ENCODE measurements at places on chromosomes 1 and 21. TPM values are rescaled to one million over a fixed set of nuclear protein-coding genes. Genes with fewer than 3 reads are reported as not detected.

- DNase-seq, result no peak
Measured at GRCh38 chr1:180571832-180572636, 13.3 kb downstream of the OVAAL start.

Gene CFAP45
- total RNA-seq, result 2.4 TPM

- DNase-seq, result no peak
Measured at GRCh38 chr1:94084547-94084946, 36.4 kb downstream of the ABCA4 start.

Gene EDEM3
- total RNA-seq, result 23.1 TPM

Gene MYBPH
- total RNA-seq, result not detected

Gene RGS8
- total RNA-seq, result not detected

DNA sequence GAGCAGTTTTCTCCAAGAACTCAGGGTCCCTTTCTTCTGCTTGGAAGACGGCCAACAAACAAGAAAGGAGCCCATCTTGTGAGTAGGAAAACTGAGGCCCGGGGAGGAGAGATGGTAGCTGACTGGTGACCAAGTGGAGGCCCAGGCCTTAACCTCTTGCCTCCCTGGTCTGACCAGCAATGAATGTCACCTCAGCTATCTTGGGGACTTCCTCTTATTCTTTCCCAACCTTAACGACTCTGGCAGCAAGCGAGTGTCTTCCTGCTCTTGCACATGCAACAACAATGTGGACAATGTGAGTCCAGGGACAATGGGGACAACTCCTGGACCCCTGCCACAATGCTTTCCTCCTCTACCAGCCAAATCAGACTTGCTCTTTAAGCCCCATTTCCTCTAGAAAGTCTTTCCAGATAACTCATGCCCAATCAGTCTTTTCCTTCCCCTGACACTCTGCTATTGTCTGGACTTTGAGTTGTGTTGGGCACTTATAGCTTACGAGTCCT lies 12.6 kb downstream of the HSPG2 start:
- DNase-seq, result no peak

DNA sequence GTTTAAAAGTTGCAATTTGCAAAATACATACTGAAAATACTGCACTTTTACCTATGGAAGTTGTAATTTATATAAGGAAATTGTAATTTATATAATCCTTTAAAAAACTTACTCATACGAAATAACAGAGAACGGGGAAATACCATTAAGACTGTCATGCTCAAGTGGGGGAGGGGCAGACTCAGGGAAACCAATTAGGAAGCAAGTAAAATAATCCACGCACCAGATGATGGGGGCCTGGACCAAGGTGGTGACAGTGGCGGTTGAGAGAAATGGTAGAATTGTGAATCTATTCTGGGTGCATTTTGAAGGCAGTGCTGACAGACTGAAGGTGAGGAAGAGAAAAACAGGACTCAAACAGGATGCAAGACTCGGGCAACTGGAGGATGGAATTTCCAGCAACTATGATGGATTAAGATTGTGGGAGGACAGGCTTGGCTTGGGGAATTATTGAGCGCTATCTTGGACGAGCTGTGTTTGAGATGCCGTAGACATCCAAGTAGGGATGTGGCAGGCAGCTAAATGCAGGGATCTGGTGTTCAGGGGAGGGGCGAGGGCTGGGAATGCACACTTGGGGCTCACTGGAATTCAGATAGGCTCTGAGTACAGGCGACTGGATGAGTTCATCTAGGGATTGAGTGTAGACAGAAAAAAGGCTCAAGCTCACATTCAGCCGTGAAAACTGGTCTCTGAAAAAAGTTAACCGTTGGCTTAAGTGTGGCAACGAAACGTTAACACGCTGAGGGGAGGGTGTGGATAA lies 977 bp downstream of the LCA5L start:
- DNase-seq, result no peak

Gene ZMYM1
- 17.6 TPM for total RNA-seq

- DNase-seq, result no peak
Measured at GRCh38 chr21:44434568-44434925, 20.8 kb upstream of the LRRC3 start.

Gene MIXL1
- total RNA-seq, result 1.7 TPM

Gene LHX8
- not detected for total RNA-seq

Gene LRRC8D
- total RNA-seq, result 47.0 TPM

- no peak for DNase-seq
Measured at GRCh38 chr1:176903474-176903873, 261.0 kb downstream of the ASTN1 start.

DNA sequence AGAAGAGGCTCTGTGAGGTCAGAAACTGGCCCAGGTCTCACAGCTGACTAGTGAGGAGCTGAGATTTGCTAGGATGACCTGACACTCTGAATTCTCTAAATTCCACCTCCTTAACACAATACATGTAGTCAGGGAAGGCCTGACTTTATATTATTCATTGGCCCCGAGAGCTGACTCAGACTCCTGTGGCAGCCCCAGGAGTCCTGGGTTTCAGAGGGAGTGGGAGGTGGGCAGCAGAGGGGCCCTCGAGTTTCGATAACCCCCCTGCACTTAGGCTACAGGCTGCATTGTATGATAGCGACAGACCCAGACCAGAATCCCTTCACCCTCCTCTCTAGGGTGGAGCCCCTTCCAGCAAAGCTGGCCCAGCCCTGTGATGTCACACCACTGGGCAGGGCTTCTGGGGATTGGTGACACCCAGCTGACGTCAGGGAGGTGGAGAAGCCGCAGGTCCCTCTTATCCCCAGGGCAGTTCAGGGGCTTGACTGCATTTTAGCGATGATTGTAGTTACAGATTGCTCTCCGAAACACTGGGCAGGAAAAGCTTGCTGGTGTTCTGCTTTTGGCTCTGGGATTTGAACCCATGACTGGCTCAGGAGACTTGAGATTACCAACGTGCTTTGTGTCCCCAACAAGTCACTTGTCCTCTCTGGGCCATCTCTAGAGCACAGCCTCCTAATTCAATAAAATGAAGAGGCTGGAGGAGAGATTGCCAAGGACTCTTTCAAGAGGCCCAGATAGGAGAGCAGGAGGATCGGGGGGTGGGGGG lies 17.0 kb upstream of the GPR37L1 start:
- no peak for DNase-seq

DNA sequence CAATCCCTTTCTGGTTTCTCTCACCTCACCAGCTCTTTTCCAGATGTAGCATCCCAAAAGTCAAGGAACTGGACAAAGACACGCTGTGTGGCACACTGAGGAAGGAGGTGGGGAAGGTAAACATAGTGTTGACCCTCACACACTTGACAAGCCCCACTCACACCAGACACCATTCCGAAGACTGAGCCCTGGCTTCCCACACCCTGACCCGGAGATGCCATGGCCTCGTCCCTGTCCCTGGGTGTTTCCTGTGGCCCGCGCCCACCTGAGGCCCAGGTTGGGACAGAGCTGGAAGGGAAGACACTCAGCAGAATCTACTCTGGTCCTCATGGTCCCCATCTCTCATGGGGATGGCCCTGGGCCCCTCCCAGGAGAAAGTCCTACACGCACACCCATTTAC lies 16.4 kb downstream of the VWA5B1 start:
- DNase-seq, result no peak

Gene IL19
- total RNA-seq, result 0.27 TPM

- no peak for DNase-seq
Measured at GRCh38 chr21:19045876-19046275, 642.3 kb upstream of the TMPRSS15 start.

Gene TEKT2
- total RNA-seq, result not detected

GRCh38 chr1:230391776-230392535 lies 34.2 kb downstream of the PGBD5 start:
- no peak for DNase-seq

Gene PCAT6
- 1.6 TPM for total RNA-seq

Gene UQCRH
- total RNA-seq, result 146 TPM

- DNase-seq, result no peak
Measured at GRCh38 chr1:161722406-161722805, 1.1 kb downstream of the FCRLB start.

DNA sequence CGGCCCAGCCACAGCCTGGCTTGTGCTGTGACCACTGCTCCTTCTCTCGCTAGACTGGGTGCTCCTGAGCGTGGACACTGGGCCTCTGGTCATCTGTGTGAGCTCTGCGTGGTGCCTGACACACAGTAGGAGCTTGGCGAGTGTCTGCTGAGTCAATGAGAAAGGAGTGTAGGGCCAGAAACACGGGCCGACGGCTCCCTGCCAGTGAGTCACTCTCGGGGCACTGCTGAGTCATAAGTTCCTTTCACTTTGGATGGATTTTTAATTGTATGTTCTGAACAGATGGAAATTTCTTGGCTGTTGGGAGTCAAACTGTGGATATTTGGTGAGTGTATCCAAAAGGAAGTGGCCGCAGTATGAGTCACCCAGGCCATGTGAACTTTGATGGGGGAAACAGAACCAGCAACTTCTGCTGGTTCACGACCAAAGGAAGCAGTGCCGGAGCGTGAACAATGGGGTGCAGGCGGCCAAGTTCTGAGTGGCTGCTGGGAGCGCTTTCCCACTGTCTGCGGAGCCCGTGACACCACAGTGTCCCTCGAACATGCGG lies 41.0 kb upstream of the COL18A1 start:
- no peak for DNase-seq

- no peak for DNase-seq
Measured at GRCh38 chr1:33762109-33762830, 101.6 kb upstream of the HMGB4 start.

Gene MFAP2
- total RNA-seq, result not detected

- no peak for DNase-seq
Measured at GRCh38 chr1:210025870-210026269, 87.9 kb downstream of the SYT14 start.

GRCh38 chr1:64453688-64454087 lies 16.2 kb upstream of the CACHD1 start:
- no peak for DNase-seq

DNA sequence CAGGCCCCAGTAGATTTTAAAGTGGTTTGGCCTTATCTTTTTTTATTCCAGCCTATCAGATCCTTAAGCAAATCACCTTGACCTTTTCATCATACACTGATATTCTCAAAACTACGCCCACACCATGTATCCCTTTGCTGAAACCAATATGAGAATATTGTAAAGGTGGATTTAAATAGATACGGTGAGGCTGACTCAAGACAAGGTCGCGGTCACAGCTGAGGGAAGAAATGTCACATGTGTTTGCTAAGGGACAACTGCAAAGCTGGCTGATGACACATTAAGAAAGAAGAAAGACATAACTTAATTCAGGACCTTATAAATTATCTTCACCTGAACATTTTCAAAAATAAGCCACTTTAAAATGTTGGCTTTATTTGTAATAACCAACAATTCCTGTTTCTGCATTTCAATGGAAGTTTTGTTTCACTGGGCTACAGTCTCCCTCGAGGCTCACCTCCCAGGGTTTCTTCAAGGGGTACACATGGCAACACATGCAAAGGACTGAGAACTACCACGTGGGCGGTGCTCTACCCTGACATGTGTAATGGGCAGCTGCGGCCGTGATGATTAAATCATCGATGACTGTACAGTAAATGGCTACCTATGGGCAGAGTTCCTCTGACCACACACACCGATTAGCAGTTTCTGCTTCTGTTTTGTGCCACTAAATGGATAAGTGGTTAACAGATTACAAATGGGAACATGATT lies 189.5 kb downstream of the SIPA1L2 start:
- DNase-seq, result no peak

DNA sequence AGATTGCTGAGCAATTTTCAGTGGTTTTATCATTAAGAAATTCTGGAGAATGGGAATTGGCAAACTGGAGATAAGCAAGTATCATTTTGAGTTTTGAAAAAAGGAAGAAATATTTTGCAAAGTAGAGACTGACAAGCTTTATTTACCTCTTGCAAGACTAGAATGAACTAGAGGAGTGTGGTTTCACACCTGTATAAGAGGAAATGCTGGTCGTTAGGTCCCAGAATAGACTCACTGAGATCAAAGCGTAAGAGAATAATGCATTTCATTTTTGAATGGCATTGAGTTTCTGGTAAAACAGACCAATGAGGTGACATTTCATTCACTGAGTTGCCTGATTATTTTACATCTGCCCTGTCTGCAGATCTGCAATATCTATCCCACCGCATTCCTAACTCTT lies 308.1 kb downstream of the ADGRL2 start:
- no peak for DNase-seq

GRCh38 chr1:5920201-5920600 lies 72.0 kb downstream of the NPHP4 start:
- DNase-seq, result no peak

Gene CRP
- total RNA-seq, result not detected

- DNase-seq, result no peak
Measured at GRCh38 chr1:201949491-201949890, 3.1 kb upstream of the LMOD1 start.

DNA sequence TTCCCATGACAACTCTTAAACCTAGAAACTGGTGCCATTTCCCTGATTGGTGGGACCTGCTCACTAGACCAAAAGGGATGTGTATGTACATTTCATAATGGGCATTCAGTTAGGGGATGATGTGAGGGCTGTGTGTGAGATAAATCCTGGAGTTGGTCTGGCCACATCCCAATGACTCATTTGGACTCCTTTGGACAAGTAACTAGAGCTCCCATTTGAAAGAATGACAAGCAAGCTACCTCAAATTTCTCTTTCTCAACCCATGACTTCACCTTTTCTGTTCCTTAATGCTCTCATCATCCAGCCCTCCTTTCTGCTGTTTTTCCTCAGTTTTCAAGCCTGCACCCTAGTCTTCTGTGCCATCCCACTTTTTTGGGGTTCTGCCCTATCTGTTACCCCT lies 27.9 kb downstream of the EBNA1BP2 start:
- no peak for DNase-seq

DNA sequence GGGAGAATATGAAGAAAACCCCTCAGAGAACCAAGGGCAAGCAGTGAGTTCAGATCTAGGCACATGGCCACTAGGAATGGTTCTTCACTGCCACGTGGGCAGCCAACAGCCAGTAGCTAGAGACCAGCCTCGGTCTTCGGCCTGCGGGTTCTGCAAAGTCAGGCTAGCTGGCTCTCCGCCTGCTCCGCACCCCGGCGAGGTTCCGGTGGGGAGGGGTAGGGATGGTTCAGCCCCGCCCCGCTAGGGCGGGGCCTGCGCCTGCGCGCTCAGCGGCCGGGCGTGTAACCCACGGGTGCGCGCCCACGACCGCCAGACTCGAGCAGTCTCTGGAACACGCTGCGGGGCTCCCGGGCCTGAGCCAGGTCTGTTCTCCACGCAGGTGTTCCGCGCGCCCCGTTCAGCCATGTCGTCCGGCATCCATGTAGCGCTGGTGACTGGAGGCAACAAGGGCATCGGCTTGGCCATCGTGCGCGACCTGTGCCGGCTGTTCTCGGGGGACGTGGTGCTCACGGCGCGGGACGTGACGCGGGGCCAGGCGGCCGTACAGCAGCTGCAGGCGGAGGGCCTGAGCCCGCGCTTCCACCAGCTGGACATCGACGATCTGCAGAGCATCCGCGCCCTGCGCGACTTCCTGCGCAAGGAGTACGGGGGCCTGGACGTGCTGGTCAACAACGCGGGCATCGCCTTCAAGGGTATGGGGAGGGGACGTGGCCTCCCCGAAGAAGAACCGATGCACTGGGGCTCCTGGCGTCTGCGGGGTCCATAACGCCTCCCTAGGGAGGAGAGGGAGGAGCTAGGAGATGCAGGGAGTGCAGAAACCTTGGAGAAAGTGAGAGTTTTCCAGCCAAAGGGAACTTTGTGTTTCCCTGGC lies at the start of gene CBR1:
Gene CBR1, plus strand, starts transcription at position 312 of the 871 bp plus-strand sequence. Its CDS starts 92 bp downstream, at position 404.
- DNase-seq, result peak; percentile 91

- DNase-seq, result no peak
Measured at GRCh38 chr1:30414086-30414850, 309.1 kb downstream of the MATN1 start.

Data from B cell (primary cell).